Effector memory CD8-positive, alpha-beta T cell (primary cell): ENCODE measurements at places on chromosomes 11 and 22.
A peak's percentile ranks its signal among the peaks of the same experiment; 100 is the strongest.

- DNase-seq: no peak
Observed at GRCh38 chr11:31120428-31120827, 249.1 kb downstream of the DCDC1 start.

DNA sequence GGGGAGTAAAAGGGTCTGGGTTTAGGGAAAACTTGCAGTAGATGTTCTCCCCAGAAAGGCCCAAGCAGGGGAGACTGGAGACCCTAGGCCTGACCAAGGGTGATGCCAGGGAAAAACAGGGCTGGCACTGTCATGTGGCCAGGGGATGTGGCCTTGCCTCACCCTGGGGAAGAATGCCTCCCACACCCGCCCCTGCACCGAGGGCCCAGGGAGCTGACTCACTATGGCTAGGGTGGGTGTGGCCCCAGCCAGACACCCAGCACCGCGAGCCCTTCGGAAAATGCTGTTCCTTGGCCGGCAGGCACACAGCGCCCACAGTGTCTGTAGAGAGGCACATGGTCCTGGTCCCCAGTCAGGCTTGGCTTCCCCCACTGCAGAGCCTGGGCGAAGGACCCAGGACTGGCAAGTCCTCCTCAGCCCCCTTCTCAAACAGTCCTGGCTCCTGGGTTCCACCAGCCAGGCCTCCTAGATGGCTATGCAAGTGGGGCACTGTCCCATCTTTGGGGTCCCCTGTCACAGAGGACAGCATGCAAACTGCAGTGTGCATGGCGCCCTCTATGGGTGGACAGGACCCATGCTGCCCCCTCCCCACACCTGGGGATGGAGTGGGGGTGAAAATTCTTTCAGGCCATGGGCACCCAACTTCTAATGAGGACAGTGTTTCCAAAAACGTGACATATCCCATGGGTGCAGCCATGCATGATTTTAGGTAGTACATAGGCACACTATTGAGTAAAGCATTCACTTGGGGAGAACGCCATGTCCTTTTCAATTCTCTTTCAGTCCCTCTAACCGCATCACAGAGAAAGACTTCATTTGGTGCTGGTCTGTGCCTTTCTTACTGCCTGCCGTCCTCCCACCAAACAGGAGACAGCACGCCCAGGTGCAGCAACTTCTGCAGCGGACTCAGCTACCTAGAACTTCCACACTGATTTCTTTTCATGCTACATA, 15.2 kb downstream of the TMPRSS5 start:
- no peak for DNase-seq

DNA sequence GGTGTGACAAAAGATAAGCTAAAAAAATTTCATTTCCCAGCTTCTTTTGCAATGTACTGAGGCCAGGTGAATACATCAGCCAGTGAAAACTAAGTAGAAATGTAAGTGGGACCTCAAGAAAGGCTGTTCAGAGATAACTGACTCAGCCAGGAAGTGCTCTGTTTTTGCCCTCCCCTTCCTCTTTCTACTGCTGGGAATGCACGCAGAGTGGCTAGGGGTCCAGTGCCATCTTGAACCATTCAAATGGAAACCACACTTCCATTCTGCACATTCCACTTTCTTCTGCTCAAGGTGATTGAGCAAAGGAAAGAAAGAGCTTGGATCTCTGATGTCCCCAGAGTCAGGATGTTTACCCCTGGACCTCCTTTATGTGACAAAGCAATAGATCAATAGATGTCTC, 27.8 kb upstream of the LMO2 start:
- no peak for DNase-seq

DNA sequence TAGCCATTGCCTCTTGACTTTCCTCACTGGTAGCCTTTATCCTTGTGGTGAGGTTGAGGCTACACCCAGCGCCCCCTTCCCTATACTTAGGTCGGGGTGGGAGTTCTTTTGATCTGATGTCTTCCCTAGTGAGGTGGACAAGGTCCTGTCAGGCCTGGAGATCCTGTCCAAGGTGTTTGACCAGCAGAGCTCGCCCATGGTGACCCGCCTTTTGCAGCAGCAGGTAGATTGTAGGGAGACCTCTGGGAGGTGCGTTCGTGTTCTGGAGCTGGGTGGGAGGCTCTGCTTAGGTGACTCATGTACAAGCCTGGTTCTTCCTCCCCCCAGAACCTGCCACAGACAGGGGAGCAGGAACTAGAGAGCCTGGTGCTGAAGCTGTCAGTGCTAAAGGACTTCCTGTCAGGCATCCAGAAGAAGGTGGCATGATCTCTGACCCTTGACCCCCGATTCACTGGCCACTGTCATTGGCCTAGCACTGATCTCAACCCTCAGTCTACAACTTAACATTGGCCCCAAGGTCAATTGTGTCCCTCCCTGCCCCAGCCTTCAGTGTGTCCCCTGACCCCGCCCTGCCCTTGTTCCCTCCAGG, 4.9 kb downstream of the INPPL1 start:
- DNase-seq: no peak

DNA sequence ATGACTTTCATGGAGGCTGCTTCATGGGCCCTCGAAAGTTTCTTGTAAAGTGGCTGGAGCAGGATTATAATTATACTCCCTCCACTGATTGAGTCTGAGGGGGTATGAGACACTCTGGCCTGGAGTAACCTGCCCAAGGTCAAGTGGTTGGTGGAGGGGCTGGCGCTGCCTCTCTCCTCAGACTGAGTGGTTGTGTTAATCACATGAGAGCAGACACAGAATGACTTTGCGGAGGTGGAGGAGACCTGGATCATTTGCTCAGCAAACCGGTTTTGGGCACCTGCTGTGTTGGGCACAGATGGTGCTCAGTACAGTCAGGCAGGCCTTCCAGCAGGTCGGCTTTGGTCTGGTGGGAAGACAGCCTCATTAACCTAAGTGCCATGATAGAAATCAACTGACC, 11.8 kb downstream of the BCR start:
- no peak for DNase-seq

DNA sequence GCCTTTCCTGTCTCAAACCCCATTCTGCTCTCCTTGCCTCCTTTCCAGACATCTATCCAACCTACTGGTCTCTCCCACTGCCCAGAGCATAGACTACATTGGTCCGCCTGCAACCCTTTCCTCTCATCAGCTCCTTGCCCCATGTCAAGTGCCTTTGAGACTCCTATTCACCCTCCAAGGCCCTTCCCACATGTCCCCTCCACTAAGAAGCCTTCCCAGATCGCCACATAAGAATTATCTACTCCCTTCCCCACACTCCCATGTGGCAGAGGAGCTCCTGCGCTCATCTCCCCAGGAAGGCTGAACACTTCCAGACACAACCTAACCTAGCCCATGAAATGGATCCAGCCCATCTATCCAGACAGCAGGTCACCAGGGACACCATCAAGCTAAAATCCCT, 10.3 kb downstream of the C1QTNF6 start:
- no peak for DNase-seq

GRCh38 chr11:62910141-62910882, 10.9 kb downstream of the CHRM1 start:
- DNase-seq: no peak

GRCh38 chr11:120169981-120170698, 32.2 kb upstream of the TRIM29 start:
- no peak for DNase-seq

GRCh38 chr11:83192606-83193245, 786 bp upstream of the ANKRD42 start:
- no peak for DNase-seq

GRCh38 chr11:12102588-12103410, 7.6 kb upstream of the MICAL2 start:
- no peak for DNase-seq

GRCh38 chr11:69210310-69211035, 54.7 kb downstream of the SMIM38 start:
- DNase-seq: no peak

DNA sequence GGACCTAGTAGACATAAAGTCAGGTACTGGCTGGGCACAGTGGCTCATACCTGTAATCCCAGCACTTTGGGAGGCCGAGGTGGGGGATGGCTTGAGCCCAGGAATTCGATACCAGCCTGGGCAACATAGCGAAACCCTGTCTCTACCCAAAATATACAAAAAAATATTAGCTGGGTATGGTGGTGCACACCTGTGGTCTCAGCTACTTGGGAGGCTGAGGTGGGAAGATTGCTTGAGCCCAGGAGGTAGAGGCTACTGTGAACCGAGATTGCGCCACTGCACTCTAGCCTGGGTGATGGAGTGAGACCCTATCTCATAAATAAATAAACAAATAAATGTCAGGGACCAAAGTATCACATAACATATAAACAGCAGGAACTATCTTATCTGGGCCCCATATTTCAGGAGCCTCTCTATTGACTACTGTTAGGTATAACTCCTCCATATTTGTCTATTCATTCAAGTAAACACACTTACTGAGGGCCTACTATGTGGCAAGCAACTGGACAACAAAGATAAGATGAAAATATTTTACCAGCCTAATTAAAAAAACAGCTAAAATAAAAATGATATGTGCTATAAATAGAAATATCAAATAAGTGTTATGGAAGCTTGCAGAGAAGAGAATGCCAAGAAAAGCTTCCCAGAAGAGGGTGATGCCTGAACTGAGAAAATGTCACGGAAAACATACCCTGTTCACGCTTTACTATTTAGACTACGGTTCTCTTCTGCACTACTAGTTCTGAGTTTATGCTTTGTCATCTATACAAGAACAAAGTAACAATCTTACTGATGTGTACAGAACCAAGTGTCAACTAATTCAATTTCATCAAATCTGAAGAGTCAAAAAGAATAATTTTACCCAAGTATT, 2.0 kb downstream of the NUP98 start:
- DNase-seq: no peak

GRCh38 chr22:22547692-22548300, 11.3 kb downstream of the PRAME start:
- no peak for DNase-seq

DNA sequence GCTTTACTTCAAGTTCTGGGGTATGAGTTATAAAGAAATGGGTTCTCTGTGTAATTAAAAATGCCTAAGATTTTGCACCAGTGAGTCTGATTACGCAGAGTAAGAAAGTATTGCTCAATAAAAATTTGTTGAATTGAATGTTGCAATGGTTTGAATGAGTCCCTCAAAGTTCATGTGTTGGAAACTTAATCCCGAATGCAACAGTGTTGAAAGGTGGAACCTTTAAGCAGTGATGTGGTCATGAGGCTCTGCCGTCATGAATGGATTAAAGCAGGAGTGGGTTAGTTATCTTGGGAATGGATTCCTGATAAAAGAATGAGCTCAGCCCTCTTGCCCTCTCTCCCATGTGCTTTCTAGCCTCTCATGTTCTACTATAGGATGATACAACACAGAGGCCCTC, 52.6 kb upstream of the SESN3 start:
- DNase-seq: no peak

- DNase-seq: no peak
Observed at GRCh38 chr22:29719899-29720645, at the start of gene CABP7. Gene CABP7, plus strand, starts transcription at chr22:29720003. Its CDS starts 422 bp downstream, at chr22:29720425.

DNA sequence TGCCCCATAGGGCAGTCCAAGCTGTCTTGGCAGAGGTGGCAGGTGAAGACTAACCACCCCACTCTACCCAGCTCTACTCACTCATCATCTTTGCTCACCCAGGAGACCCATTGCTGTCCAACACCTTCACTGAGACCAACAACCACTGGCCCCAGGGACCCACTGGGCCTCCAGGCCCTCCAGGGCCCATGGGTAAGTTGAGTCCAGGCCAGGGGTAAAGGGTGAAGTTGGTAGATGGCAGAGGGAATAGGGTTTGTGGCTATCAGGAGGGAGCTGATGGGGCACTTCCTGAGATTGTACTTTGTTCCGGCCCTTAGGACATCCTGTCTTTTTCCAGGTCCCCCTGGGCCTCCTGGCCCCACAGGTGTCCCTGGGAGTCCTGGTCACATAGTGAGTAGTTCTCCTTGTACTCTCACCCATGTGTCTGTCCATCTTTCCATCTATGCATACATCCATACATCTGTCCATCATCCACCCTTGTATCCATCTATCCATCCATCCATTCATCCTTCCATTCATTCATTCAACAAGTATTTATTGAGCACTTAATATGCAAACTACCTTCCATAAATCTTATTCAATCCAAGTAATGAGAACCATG, 27.7 kb downstream of the EMID1 start:
- no peak for DNase-seq

DNA sequence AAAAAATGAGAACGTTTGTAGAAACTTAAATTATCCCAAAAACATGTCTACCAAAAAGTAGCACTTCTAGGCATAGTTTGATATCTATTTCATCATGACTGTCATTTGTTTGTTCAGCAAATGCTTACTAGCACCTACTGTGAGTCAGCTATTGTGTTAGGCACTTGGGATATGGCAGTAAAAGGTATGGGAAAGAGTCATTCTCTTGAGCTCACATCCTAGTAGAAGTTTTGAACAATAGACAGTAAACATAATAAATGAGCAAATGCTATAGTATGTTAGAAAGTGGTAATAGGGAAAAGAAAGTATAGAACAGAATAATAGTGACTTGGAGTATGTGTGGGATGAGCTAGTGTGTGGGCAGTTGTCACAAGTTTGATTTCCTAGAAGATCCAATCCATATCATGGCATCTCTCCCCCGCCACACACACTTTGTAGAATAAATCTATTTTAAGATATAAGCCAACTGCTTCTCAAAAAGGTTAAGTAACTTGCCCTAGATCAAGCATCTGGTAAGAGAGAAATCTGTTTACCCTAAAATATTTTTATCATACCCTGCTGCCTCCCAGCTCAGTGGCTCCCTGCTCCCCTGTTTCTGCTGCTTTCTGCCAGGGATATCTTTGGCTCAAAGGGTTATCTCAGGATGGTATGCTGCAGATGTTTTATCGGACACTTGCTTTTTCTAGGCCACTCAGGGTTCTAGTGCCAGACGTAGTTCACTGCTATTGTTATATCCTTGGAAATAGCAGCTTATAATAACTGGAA, 129.7 kb downstream of the NCAM1 start:
- DNase-seq: no peak

GRCh38 chr22:45970705-45971407, 6.1 kb downstream of the WNT7B start:
- DNase-seq: no peak

GRCh38 chr11:18490736-18491485, 35.3 kb downstream of the LDHAL6A start:
- DNase-seq: no peak

DNA sequence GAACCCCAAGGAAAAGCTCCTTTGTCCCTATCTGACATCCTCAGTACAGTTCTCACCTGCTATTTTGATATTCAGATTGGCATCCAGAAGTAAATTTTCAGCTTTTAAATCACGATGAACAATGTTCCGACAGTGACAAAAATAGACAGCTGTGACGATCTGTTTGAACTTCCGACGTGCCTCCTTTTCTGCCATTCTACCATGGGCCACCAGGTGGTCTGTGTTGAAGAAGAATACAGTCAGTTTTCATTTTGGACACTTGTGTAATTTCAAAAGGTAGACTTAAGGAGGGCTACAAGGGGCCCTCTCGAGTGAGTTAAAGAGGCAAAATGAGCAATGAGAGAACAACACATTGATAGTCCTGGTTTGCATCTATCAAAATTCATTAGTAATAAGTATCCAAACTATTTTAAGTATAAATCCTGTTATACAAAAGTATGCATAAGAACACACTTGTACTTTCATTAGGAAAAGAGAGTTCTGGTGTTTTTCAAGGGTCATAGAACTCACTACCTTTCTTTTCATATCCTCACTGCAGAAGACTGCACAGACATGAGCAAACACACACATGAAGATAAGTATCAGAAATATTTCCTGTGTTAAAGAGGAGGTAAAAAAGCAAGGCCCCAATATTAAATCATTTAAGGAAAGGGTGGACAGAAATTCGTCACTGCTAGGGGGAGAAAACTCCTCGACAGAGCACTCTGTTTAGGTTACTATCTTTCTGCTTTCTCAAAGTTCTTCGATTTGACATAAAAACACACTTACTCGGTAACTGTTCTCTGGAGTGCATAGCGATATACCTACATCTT, 89.9 kb upstream of the APOA1 start:
- peak; percentile 59 for DNase-seq

- DNase-seq: no peak
Observed at GRCh38 chr11:120220747-120221037, 9.9 kb downstream of the OAF start.
